Skin of body (tissue), 3 donors: ENCODE measurements at places on chromosomes 3 and 15.
A peak's percentile ranks its signal among the peaks of the same experiment; 100 is the strongest.

GRCh38 chr3:19065027-19065426 lies 83.3 kb upstream of the KCNH8 start:
- no peak for DNase-seq

GRCh38 chr15:25378501-25378901 lies 60.3 kb downstream of the UBE3A start:
- DNase-seq: no peak

DNA sequence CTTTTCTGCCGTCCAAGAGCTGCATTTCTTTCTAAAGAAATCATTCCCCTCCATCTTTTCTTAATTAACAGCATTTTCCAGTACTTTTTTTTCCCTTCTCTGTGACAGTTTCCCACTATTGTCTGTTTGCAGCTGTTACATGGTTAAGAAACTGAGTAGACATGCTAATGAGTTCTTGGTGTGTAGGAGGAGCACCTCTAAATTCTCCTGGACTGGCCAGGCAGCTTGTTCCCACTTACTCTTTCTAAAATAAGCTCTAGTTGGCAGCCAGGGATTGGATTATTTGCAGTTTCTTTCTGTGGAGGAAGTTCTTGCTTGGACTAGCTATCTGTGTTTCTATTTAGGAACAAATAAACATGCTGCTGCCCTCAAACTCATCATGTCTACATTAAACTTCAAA lies 235.1 kb upstream of the GAP43 start:
- peak; percentile 81 for DNase-seq

- no peak for DNase-seq
These were observed 22.8 kb downstream of the TTC14 start for GRCh38 chr3:180624714-180625113.

DNA sequence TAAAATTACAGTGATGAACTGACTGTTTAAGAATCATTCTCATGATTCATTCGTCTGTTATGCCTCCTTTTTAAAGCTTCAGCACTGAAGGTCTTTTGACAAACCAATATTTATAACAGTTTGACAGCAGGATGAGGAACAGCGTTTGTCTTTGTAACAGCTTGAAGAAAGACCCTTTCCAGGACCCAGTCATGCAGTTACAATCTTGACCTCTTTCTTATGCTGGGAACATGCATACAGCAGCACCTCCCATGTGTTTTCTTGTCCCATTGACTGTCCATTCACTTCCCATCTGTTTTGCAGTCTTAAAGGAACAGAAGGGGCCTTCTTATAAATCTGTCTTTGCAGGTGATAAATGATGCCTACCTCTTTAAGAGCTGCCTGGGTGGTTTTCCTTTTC lies 87.2 kb downstream of the OPA1 start:
- DNase-seq: no peak

GRCh38 chr15:67762610-67763368 lies 62.5 kb upstream of the SKOR1 start:
- DNase-seq: peak; percentile 14
